ENCODE measurements at places on chromosomes 13 and 19.

- no peak for DNase-seq
These were observed 20.0 kb downstream of the PNMA8A start for GRCh38 chr19:46451352-46451751.

- DNase-seq = no peak
These were observed 2.2 kb downstream of the CD37 start for GRCh38 chr19:49337267-49338022.

- DNase-seq = no peak
These were observed 24.1 kb downstream of the RFX1 start for GRCh38 chr19:13981988-13982501.

GRCh38 chr19:1026783-1027649 lies 608 bp downstream of the CNN2 start:
- no peak for DNase-seq

- DNase-seq = no peak
These were observed 73.6 kb upstream of the STK24 start for GRCh38 chr13:98650396-98651107.

GRCh38 chr13:84659359-84659661 lies 777.0 kb upstream of the SLITRK1 start:
- DNase-seq = no peak

- no peak for DNase-seq
These were observed 101.2 kb downstream of the LHFPL6 start for GRCh38 chr13:39501702-39502324.

- no peak for DNase-seq
These were observed 6.0 kb downstream of the PLAUR start for GRCh38 chr19:43664018-43664417.

DNA sequence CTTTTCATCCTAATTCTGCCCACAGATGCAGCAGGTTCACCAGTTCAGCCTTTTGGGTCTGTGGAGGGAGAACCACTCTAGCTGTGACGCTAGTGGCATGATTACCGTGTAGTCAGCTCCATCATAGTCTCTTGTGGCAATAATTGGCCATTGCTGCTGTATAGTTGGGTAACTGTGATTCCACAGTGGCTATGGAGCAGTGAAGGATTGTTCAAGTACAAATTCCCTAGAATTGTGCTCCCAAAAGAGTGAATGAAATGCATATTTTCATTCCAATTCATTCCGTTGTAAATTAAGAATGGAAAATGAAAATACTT lies 856 bp downstream of the TEX26 start:
- DNase-seq = no peak

DNA sequence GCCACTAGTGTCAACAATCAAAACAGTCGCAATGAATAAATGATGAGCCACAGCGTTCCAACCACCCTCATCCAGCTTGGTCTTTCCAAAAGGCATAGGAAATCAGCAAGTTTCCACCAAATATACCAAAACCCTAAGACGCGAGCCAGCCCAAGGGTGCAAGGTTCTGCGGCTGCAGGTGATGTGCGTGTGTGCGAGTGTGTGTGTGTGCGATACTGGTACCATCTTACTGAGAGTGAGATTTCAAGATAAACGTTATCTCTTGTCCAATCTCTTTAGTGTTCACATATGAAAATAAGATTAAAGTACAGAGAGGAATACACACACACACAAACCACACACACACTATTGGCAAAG lies 895 bp upstream of the TRPC4 start:
- DNase-seq = no peak

- DNase-seq = no peak
These were observed 31.1 kb downstream of the CEACAM8 start for GRCh38 chr19:42563352-42564210.

DNA sequence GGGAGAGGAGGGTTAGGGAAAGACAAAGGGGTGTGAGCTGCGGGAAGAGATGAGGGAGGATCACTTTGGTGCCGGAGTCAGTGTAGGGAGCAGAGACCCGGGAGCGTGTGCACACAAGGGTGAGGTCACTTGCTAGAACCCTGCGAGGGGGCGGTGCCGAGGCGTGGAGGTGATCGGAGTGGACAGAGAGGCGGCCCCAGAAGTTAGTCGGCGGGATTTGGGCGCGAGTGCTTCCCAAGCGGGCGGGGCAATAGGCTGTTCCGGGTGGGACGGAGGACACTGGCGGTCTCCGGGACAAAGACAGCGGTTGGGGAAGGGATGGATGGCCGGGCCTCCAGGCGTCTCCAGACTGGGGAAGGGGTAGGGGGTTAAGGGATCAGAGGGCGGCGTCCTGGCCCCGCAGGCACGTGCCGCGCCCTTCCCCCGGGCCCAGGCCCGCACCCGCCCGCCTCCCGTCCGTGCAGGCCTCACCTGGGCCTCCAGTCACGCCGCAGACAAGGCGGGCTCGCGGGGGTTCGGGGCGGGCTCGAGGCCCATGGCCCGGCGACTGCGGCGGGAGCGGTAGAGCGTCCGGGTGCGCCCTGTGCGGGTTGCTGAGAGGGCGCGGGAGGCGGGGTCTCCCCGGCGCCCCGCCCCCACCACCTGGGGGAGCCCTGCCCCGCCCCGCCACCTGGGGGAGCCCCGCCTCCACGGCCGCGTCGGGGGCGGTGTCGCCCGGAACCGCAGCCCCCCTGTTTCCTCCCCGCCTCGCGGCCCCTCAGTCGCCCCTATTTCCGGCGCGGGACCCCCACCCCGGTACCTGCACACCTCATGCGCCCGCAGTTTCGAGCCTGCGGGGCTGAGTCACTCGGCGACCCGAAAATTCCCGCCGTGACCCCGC lies at the start of gene LPAR2:
LPAR2 (minus strand) TSS at position 600 of the 880 bp plus-strand sequence. CDS start 945 bp downstream, outside the sequence.
- no peak for DNase-seq

DNA sequence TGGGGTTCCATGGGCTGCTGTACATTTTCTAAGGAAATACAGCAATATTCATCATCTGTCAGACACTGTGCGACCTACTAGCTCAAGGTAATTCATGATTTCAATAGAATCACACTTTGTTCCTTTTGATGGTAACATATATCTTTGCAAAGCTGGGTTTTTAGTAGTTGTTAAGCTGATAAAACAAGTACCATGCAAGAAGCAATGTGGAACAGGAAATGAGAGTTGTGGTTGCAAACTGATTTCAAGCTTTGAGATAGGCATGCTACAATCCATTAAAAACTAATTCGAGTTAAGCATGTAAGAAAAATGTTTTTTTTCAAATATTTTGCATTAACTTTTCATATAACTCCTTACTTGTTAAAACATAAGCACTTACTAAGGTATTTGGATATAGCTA lies 6.8 kb upstream of the MBNL2 start:
- DNase-seq = no peak

DNA sequence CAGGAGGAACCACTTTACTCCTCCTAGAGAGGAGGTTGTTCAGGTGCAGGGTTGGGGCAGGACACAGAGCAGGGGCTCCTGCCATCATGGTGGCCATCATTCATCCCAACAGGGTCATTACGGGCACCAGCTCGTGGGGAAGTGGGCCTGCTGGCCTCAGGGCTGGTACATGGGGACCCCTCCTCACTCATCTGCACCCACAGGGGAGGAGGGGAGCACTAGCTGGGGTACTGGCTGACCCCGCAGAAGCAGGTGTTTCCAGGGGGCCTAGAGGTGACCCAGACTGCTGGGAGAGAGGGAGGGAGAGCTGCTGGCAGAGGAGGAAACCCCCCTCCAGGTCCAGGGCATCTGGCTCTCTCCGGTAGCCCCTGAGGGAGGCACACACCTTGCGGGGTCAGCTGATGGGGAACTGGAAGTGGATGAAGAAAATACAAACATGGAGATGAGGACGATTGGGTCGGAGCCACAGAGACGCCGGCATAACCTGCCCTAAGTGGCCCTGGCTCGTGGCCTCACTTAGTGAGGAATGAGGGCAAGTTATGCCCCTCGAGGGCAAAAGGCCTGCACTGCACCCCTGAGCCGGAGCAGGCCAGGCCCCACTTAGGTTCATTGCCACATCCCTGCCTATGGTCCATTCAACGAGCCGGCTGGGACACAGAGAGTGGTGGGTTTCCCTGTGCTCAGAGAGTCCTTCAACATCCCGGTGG lies 76.2 kb downstream of the SOX1 start:
- DNase-seq = no peak

Measured in NCI-H187 (cell line).